ENCODE measurements at places on chromosomes 1 and 21.
A peak's percentile ranks its signal among the peaks of the same experiment; 100 is the strongest.

GRCh38 chr21:42581993-42582786 is 68.5 kb downstream of the SLC37A1 start:
- no peak for DNase-seq

- DNase-seq = no peak
These were observed 13.6 kb upstream of the PEAR1 start for GRCh38 chr1:156879876-156880275.

GRCh38 chr1:30404341-30404740 is 319.0 kb downstream of the MATN1 start:
- no peak for DNase-seq

GRCh38 chr1:44068442-44068921 is 37.2 kb upstream of the SLC6A9 start:
- no peak for DNase-seq

DNA sequence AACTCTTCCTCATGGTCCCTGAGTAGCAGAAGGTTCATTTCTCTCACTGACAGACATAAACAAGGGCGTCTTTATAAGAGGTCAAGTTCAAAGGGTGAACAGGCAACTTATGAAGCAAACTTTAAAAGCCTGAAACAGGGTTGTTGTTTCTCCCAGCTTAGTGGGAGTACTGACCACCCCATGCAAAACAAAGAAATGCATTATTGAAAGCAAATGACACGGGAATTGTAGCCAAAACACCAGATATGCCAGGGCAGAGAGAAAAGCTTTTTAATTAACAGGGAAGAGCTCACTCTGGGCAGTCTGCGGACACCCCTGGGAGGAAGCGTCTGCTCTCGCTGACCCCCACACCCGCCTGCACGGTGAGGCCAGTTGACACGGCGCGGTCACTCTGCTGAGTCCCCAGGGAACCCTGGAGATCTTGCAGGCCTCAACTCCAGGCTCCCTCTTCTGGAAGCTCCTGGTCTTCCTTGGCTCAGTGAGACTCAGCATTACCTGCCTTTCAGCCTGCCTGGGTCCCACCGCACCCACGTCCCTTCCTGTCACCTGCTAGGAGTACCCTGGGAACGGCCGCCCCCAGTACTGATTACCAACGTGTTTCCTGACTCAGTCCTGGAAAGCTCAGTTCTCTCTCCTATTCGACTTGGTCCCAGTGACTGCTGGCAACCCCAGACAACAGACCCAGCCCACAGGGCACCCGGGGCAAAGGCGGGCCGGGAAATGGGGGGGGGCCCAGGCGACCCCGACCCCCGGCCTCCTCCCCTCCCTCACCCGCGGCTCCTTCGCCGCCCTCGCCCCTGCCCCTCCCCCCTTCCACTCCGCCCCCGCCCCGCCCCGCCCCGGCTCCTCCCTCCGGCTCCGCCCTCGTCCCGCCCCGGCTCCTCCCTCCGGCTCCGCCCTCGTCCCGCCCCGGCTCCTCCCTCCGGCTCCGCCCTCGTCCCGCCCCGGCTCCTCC is 972 bp downstream of the CFAP410 start:
- DNase-seq = peak; percentile 44

DNA sequence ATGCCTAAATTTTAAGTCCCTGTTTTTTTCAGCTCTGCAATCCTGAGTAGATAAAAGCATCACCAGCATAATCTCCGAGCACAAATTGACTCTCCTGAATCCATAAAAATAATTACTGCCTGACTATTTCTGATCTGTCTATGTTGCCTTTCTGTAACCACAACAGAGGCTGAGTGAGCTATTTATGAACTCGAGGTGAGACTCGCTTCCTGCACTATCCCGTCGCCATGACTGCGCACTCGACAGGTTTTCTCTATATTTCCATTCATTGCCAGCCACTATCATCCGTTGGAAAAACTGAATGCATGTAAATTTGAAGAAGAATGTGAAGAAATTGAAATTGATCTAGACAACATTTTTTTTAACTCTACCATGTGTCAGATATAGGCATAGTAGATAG is 897.2 kb downstream of the ADGRL2 start:
- no peak for DNase-seq

DNA sequence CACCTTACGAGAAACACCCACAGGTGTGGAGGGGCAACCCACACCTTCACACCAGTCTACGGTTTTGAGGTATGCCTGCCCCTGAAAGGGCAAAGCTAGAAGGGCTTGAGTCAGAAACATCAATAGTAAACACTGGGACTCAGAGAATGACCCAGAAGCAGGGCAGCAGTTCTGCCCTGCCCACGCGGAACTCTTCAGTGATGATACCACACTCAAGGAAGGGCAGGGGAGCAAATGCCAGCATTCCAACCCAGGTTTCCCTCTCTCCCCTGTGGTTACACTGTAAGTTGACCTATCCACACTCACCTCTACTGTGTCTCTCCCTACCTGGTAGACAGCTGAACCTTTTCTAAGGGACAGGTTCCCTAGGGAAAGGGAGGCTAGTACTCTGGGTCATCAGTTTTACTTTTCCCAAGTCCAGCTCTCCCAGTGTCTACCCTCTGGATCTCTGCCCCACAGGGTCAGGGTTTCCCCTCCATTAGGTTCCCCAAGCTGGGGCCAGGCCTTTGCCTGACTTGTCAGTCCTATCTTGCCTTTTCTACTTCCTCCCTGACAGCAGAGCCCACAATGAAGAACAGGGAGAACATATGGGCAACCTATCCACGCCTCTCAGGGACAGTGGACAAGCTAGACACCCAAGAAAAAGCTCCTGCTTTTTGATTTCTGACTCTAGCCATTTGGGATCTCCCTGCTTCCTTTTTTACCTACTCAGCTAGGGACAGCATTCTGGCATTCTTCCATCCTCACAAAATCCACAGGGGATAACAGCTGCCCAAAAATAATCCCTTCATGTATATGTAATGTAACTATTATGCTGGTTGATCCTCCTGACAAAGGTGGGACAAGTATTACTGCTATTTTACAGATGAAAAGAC is 3.0 kb downstream of the F11R start:
- DNase-seq = no peak

DNA sequence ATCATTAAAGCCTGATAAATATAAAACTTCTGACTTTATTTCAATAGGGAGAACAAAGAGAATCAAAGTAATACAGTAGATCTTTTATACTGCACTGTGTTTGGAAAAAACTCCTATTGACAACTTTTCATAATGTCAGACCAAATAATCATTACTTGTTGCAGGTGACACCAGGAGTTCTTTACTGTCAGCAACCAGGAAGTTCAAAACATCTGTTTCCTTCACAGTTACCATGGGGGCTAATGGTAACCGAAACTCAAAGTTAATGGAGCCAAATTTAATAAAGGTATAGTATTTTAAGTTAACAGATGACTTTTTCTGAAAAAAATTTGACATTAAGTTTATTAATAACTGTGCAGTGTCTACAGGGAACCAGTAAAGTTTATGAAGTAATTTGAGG is 10.6 kb downstream of the EFCAB7 start:
- no peak for DNase-seq

DNA sequence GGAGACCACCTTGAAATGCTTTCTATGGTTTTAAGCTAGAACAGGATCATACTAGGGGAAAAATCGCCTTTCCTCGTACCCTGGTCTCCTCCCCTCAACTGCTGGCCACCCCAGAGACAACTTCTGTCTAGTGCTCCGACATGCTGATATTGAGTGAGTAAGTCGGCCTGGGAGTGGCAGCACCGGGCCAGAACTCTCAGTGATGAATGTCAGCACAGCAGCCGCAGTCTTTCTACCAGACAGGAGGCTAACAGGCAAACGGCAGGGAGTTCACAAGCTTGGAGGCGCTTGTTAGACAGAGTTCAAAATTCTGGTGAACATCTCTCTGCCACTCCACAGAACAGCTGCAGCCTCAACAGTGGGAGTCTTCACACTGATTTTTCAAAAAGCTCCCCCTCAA is 716.9 kb downstream of the ADGRL2 start:
- DNase-seq = no peak

DNA sequence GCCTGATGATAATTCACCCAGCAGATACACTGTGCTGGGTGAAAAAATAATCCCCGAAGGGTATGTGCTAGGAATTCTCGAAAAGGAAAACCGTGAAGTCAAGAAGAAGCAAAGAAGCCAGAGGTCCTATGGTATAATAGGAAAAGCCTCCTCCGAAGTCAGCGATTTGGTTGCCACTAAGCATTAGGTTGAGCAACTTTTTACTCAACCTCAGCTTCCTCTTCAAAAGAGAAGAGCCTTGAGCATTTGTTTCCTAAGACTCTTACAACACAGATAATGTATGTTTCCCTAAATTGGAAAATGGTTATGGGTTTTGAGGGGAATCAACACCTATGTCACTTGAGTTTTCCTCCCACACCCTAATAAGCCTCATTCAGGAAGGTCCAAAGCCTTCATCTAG is 21.3 kb upstream of the MNDA start:
- no peak for DNase-seq

GRCh38 chr1:14929547-14930246 is 223.8 kb upstream of the TMEM51 start:
- no peak for DNase-seq

GRCh38 chr21:36260802-36261201 is 59.2 kb upstream of the MORC3 start:
- DNase-seq = no peak

DNA sequence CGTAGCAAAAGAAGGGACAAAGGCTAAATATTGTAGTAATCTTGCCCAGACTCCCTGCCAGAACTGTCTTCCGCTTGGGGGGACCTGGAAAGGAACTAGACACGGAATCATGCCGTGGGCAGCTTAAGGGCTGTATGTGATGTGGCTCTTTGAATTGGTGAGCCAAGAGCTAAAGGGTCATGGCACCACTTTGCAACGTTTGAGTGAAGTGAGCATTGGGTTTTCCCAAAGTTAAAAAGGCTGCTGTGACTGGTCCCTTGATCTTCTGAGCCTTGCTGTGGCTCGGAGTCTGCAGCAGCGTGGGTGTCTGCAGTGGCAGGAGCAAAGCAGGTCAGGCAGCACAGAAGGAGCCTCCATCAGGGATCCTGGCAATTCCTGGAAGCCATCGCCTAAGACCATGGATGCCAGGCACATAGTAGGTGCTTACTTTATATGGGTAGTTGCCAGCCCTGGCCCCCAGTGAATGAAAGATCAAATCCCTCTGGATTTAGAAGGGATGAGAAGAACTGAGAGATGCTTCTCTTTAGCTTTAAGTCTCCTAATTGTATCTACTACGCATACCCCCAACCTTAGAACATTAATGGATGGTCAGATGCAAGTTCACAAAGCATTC is 1.8 kb downstream of the SMYD2 start:
- DNase-seq = no peak
